DND-41 (cell line): ENCODE measurements at places on chromosomes 1 and 21.

DNA sequence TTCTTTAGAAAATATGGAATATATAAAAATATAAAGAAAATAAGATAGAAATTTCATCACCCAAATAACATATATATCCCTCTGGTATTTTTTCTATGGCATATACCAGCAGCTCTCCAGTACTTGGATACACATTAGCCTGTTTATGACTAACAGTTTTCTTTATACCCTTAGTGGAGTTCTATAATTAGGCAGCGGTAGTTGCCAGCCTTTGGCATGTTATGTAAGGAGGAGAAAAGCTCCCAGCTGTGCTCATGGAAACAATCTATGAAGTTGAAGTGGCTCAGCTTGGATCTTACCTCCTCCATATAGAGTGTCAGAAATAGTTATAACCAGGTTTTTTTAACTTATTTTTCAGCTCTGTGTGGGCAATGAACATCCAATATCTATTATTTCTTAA lies 1636.8 kb downstream of the AMY1C start:
- no peak for DNase-seq

- no peak for DNase-seq
Measured at GRCh38 chr1:55592122-55592521, 377.0 kb upstream of the USP24 start.

- DNase-seq = no peak
Measured at GRCh38 chr1:94298861-94299260, 61.5 kb upstream of the ARHGAP29 start.

DNA sequence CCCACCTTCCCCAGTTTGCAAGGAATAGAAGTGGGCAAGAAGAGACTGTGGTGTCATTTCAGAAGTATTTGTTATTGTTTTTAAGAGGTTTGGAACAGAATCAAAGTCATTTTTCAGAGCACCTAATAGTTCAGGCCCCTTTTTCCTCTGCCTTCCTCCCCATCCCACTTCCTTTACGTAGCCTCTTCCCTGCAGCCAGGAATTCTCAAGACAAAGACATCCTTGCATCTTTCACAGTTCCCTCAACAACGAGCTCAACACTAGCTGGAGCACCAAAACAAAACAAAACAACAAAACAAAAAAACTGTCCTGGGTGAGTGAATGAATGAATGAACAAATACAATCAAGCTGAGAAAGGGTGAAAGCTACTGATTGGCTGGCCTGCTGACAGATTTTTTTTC lies 7.0 kb downstream of the PALMD start:
- no peak for DNase-seq

- peak; percentile 67 for DNase-seq
Measured at GRCh38 chr1:52899445-52899894, 22.1 kb downstream of the ECHDC2 start.

GRCh38 chr1:177255411-177255810 lies 84.7 kb downstream of the BRINP2 start:
- no peak for DNase-seq

DNA sequence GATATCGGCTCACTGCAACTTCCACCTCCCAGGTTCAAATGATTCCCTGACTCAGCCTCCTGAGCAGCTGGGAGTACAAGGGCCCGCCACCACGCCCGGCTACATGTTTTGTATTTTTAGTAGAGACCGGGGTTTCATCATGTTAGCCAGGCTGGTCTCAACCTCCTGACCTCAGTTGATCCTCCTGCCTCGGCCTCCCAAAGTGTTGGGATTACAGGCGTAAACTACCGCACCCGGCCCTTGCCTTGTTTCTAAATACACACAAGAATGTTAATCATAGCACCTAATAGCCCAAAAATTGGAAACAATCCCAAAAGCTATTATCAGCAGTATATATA lies 1.2 kb upstream of the MSTO1 start:
- DNase-seq = no peak

DNA sequence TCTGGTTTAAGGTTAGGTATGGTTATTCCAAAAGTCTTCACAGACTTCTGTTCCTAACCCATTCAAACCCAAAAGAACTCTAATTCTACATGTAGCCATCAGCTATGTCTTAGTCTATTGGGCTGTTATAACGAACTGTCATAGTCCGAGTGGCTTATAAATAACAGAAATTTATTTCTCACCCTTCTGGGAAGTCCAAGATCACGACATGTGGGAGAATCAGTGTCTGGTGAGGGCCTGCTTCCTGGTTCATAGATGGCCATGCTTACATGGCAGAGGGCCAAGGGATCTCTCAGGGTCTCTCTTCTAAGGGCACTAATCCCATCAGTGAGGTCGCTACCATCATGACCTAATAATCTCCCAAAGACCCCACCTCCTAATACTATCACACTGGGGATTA lies 103.0 kb upstream of the PPP2R5A start:
- no peak for DNase-seq

- no peak for DNase-seq
Measured at GRCh38 chr1:116367256-116367945, 5.6 kb upstream of the ATP1A1 start.

DNA sequence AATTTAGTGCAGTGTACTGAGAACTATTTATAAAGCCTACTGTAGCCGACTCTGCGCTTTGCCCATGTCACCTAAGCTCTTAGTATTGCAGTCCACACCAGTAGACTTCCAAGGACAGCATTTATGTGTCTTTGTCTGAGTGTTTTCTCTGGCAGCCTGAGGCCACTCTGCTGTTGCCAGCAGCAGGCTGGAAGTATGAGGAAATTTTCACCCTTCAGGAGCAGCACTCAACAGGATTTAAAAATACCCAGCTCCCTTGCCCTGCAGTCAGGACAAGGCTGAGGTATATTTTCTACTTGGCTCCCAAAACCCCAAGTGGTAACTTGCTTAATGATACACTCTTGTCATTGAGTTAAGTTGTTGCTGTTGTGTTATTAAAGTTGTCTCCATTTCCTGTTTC lies 230.1 kb downstream of the SRGAP2C start:
- no peak for DNase-seq

GRCh38 chr1:151977662-151978230 lies 15.9 kb downstream of the S100A10 start:
- no peak for DNase-seq

DNA sequence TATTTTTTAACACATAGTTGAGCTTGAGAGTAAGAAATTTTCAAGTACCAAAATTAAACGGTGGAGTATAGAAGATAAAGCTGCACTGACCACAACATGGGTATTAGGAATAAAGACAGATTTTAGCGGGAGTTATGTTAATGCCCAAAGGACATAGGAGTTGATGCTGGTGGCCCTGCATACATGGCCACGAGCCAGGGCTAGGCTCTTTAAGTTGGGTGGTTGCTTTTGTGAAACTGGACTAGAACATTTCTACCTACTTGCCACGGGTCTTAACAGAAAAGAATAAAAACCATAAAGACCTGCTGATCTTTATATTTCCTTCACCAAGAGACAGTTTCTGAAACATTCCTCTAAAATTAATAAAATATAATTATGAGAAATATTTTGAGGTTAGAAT lies 14.9 kb downstream of the EDEM3 start:
- no peak for DNase-seq

DNA sequence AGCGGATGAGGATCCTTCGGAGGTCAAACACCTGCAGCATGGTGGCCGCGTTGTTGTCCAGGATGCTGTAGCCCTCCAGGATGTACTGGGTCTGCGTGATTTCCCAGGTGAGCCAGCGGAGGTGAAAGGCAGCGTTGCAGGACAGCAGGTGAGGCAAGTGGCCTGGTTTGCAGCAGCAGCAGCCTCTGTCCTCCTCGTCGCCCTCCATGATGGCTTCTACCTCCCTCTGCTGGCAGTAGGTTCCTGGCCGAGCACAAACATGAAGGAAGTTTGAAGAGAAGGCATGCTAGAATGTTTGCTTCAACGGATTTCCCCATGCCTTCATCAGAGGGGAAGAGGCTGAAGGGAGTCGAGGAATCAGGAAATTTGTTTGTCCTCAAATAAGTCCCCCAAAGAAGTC lies 74.7 kb downstream of the NTPCR start:
- DNase-seq = peak; percentile 39

DNA sequence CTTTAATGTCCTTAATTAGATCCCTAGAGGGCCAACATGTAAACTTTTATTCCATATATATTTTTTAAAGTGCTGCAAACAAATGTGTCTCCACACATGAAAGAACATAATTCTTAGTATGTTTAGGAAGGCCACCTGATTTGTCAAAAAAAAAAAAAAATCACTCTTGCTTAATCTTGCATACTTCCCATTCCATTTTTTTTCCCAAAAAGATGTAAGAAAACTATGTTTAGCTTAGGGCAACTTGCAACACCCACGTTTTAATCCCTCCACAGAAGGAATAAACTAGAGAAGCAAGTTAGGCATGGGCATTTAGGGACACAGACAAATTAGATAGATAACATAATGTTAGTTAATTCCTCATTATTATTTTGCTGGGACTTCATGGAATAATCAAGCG lies 5.6 kb downstream of the YOD1 start:
- DNase-seq = no peak

DNA sequence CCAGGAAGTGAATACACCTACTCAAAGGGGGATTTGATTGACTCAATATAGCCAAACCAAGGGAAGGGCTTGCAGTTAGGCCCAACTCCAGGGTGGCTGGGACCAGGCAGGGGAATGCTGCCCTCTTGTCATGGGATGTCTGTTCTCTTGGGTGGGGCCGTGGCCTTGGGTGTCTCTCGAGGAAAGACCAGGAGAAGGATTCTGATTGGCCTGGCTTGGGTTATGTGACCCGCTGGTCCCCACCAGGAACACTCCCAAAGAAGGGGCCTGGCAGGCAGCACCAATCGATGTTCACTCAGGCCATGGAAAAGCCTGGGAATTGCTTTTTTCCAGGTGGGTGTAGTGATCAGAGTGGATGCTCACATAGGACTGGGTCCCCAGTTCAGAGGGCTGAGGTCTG lies 10.1 kb upstream of the ZNF362 start:
- DNase-seq = no peak

GRCh38 chr1:175208773-175209492 lies 16.4 kb upstream of the KIAA0040 start:
- DNase-seq = peak; percentile 78

DNA sequence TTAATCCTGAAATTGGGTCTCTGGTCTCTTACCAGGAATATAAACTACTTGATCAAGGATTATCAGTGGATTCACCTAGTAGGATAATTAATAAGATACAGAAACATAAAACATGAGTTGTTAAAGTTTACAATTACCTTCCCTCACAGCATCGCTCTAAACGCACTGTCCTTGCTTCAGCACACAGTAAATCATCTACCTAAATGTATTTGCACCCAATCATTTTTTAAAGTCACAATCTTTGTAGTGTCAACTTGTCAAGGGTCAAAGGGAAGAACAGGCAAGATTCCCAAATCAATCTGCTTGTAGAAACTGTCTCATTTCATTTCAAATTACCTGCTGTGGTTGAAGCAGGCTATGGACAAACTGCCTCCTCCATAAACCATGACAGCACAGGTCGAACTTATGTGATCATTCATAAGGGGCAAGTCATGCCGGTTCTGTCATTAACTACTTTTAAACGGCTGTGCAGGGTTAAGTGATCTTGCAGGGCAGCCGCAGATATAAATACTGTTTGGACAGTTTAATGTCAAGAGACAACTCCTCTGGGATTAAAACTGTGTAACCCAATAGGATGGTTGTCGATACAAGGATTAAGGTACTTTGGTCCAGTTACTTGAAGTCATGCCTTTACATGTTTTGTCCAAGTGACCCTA lies 93.6 kb downstream of the ZNF281 start:
- DNase-seq = no peak

DNA sequence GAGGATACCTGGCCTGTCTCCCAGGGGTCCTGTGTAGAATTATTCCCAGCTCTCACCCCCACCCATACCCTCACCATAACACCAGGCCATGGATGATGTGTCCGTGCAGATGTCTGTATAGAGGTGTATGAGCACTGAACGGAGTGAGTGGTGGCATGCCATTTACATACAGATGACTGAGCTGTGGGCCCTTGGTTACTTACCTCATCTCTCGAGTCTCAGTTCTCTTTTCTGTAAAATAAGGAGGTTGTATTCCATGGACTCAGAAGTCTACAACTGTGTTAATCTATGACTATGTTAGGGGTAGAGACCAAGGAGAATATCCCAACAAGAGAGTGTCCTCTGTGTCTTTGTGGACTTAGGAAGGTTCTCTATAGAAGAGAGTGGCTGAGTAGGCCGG lies 65.6 kb upstream of the CD1D start:
- DNase-seq = no peak

DNA sequence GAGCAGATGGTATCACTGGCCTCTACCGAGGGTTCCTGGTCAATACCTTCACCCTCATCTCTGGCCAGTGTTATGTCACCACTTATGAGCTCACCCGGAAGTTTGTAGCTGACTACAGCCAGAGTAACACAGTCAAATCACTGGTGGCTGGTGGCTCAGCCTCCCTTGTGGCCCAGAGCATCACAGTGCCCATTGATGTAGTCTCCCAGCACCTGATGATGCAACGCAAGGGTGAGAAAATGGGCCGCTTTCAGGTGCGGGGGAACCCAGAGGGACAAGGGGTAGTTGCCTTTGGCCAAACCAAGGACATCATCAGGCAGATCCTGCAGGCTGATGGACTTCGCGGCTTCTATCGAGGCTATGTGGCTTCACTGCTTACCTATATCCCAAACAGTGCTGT lies 6.1 kb downstream of the SLC25A44 start:
- no peak for DNase-seq

GRCh38 chr1:18816808-18817207 lies 42.7 kb downstream of the TAS1R2 start:
- no peak for DNase-seq

GRCh38 chr1:67559222-67559700 lies 125.7 kb upstream of the GADD45A start:
- DNase-seq = no peak

GRCh38 chr1:74586253-74586897 lies 74.0 kb upstream of the LRRC53 start:
- DNase-seq = no peak

- DNase-seq = no peak
Measured at GRCh38 chr1:182664296-182664695, 20.1 kb downstream of the RGS8 start.

- DNase-seq = no peak
Measured at GRCh38 chr1:186634511-186634910, 45.7 kb downstream of the PTGS2 start.

- DNase-seq = peak; percentile 61
Measured at GRCh38 chr1:208988811-208989222, 594.7 kb upstream of the CAMK1G start.

DNA sequence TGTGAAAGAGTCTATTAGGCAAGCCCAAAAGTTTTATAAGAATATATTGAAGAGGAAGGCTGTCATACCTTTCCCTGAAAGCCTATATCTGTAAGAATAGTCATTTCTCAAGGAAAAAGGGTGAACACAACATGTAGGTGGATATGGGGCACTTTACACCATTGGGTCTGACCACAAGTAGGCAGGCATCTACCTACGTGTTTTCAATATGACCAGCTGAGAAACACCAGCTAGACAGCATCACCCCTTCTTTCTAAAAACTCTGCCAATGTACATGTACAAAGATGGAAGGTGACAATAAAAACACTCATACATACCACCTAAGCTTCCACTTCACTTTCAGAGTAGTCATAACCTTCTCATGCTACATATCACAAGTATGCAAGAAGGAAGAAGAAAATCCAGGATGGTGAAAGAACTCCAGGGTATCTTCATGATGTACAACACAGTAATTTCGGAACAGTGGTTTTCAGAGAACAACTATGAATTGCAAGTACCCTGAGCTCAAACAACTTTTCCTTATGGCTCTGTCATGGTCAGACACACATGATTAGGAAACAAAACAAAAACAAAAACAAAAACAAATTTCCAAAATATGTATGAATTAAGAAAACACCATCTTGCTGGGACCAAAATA lies 98.5 kb upstream of the ADGRL2 start:
- no peak for DNase-seq
